ENCODE measurements at places on chromosomes 1 and 21. TPM values are rescaled to one million over a fixed set of nuclear protein-coding genes. Genes with fewer than 3 reads are reported as not detected.

Gene OR2M3
- not detected for polyA plus RNA-seq

Gene KRTAP12-2
- polyA plus RNA-seq: not detected

Gene S100A3
- polyA plus RNA-seq: 1.4 TPM

Gene ASPM
- polyA plus RNA-seq: 0.69 TPM

DNA sequence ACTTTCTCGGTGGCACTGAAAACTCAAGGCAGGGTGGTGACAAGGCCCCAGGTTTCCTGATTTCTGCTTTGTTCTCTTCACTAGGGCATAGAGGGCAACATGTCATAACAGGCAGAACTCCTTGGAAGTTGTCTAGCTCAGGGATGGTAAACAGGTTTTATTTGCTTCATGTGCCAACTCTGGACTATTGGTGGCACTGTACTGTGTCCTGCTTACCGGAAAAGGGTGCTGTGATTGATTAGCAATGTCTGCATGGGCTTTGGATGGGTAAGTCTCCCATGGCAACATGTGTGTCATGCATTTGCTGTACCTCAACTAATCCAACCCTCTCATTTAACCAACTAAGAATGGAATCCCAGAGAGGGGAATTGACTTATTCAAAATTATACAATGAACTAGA, 70.7 kb upstream of the USP24 start:
- no peaks in the 10 kb centered on the region for H3K27me3 ChIP-seq
- DNase-seq: no peak
- H3K27ac ChIP-seq: no peak overlapping the region
- H3K36me3 ChIP-seq: no peaks in the 10 kb centered on the region
- H3K4me1 ChIP-seq: no peaks in the 10 kb centered on the region

DNA sequence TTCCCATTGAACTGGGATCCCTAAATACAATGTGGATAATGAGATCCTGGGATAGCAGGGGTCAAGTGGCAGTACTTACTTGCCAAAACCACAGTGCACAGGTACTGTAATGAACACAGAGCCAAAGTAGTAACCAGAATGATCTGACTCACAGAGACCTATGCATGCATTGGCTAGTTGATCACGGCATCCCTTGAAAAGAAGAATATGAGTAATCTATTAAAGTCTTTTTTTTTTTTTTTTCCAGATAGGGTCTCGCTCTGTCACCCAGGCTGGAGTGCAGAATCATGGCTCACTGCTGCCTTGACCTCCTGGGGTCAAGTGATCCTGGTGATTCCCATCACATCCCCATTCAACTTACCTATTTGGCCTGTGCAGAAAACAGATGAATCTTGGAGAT, 29.4 kb upstream of the EIF4G3 start:
- no peak for DNase-seq
- H3K4me3 ChIP-seq: no peak overlapping the region
- H3K27me3 ChIP-seq: no peaks in the 10 kb centered on the region

DNA sequence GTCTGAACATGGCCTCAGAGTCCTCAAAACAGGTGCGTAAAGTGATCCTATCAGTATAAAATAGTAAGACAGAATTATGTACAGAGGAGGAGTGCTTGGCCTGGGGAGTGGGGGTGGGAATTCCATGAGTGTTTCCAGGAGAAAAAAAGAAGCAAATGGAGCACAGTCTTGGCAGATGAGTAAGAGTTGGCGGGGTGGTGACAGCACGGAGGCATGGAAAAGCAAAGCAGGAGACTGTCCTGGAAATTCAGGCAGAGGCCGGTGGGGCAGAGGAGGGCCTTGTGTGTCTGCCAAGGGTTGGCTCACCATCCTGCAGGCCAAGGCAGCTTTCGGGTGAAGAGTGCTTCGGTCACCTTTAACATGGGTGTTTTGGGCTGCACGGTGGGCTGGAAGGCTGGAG, 63.4 kb downstream of the OPTC start:
- H3K36me3 ChIP-seq: no peaks in the 10 kb centered on the region
- H3K4me1 ChIP-seq: no peaks in the 10 kb centered on the region
- H3K27ac ChIP-seq: peak overlapping the region; percentile 89
- no peak overlapping the region for H3K4me3 ChIP-seq

- H3K27me3 ChIP-seq: no peaks in the 10 kb centered on the region
- no peak overlapping the region for H3K4me3 ChIP-seq
- no peaks in the 10 kb centered on the region for H3K36me3 ChIP-seq
- no peak for DNase-seq
Measured at GRCh38 chr21:37592496-37592895, 225.9 kb downstream of the DYRK1A start.

- no peaks in the 10 kb centered on the region for H3K36me3 ChIP-seq
- H3K4me1 ChIP-seq: no peaks in the 10 kb centered on the region
- H3K27me3 ChIP-seq: no peaks in the 10 kb centered on the region
Measured at GRCh38 chr1:38006008-38006828, 904 bp upstream of the FHL3 start.

- no peak overlapping the region for H3K4me3 ChIP-seq
- peak; percentile 14 for DNase-seq
- H3K27ac ChIP-seq: no peak overlapping the region
- H3K4me1 ChIP-seq: no peaks in the 10 kb centered on the region
Measured at GRCh38 chr21:32350981-32351380, 41.8 kb downstream of the URB1 start.

DNA sequence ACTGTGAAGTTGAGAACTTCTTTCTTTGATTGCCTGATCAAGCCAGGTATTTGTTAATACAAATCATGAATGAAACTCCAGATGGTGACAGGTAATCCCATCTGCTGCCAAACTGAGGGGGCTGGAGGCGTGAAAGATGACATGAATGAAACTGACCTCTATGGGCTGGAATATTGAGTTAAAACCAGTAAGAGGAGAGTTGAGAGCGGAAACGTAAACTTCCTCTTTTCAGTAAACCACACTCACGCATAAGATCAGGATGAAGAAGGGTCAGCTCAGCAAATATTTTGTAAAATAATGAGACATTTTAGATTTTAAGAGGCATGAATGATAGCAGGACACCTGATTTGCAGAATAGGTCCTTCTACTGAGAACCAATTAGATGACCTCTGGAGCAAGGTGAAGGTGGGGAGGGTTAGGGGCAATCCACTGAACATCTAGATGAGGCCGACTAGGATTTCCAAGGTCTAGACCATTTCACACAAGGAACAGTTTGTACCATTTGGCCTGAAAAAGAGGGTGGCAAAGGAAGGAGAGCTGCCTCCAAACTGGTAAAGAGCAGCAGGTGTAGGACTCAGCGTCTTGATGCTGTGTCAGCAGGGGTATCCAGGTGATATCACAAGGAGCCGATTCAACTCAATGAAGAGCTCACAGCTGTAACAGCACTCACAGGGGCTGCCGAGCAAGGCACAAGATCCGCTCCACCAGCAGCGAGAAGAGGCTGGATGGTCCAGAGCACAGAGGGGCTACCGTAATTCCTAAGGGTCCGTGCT, 132.6 kb downstream of the NTPCR start:
- H3K4me1 ChIP-seq: peaks cover 6% of the 10 kb centered on the region
- no peak overlapping the region for H3K4me3 ChIP-seq
- no peak for DNase-seq
- no peaks in the 10 kb centered on the region for H3K36me3 ChIP-seq
- H3K27me3 ChIP-seq: no peaks in the 10 kb centered on the region
- no peak overlapping the region for H3K27ac ChIP-seq
